ENCODE measurements at places on chromosomes 5 and 9. TPM values are rescaled to one million over a fixed set of nuclear protein-coding genes. Genes with fewer than 3 reads are reported as not detected.

Gene PCDHGC5
- total RNA-seq = 2.0 TPM

GRCh38 chr9:86470326-86470725, 116.1 kb upstream of the TUT7 start:
- no peak for DNase-seq

Gene DNAH5
- 3.0 TPM for total RNA-seq

Gene CNOT8
- total RNA-seq = 49.8 TPM

GRCh38 chr9:117120061-117120460, 294.8 kb downstream of the ASTN2 start:
- DNase-seq = peak; percentile 29

GRCh38 chr5:17157916-17158529, 59.4 kb upstream of the BASP1 start:
- DNase-seq = peak; percentile 83

DNA sequence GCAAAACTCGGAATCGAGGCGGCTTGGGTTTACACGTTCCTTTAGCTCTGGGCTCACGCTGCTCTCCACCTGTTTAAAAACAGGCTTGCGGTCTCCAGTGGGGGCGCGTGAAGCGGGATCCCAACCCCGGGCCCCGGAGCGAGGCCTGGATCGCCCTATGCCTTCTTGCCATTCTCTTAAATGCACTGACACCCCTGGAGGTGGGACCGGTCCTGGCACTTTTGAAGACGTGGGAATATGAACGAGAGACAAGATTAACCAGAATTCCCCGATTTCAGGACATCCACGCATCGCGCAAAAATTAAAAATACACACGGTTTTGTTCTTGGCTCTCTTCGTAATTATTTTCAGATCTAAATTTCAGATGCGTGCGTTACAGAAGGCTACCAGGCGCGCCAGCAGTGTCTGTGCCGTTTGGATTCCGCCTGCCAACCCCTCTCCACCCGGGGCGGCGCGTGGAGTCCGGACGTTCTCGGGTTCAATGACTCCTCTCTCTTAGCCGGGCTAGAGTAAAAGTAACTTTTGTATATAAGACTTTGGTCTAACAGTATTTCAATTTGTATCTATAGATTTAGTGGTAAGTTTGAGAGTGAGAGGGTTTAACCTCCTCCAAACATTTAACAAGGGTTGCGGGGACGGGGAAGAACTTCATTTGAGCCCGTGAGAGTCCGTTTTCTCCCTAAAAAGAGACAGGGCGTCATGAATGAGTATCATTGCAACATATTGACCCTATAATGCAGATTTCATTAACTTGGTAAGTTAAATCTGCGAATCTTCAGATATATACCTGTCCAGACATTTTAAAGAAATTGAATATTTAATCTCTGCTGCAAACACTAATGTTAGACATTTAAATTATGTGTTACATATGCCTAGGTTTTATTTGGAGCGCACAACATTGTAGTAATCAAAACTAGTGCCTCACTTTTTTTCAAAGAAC, 3.8 kb downstream of the FOXD1 start:
- DNase-seq = no peak

- no peak for DNase-seq
Measured at GRCh38 chr9:7500521-7500920, 299.1 kb downstream of the DMAC1 start.

DNA sequence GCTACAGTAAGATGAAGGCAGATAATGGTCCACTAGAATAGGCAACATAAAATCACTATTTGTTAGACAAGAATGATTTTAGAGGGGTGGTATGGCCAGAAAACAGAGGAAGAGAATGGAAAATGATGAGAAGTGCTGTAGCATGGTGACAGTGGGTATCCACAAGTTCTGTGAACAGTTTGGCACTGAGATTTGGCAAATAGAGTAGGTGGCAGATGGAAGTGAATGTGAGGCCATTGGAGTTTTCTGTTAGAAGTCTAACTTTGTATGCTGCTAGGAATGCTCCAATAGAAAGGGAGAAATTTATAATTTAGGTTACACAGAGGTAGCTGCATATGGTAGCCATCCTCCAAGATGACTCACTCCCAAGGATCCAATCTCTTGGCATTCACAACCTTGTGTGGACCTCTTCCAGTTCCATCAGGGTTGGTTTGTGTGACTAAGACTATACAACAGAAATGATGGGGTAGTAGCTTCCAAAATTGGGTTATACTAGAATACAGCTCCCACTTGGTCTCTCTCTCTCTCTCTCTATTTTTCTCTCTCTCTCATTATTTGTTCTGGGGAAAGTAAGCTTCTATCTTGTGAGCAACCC, 646.9 kb upstream of the ZNF608 start:
- peak; percentile 32 for DNase-seq

DNA sequence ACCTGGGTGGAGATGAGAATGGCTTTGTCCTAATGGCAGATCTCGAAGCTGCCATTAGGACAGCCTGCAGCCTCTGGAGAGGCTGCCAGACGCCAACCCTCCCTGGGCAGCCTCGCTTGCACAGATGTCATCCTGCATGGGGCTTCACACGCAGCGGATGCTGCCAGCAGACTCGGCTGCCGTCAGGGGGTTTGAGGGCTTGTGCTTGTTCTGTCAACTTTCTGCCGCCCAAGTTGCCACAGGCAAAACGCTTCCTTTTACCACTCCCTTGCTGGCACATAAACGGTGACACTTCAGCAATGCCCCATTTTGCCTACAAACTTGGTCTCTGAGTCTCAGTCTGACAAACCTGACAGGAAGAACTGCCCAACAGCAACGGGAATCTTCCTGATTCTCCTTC, 24.7 kb downstream of the DAP start:
- no peak for DNase-seq

DNA sequence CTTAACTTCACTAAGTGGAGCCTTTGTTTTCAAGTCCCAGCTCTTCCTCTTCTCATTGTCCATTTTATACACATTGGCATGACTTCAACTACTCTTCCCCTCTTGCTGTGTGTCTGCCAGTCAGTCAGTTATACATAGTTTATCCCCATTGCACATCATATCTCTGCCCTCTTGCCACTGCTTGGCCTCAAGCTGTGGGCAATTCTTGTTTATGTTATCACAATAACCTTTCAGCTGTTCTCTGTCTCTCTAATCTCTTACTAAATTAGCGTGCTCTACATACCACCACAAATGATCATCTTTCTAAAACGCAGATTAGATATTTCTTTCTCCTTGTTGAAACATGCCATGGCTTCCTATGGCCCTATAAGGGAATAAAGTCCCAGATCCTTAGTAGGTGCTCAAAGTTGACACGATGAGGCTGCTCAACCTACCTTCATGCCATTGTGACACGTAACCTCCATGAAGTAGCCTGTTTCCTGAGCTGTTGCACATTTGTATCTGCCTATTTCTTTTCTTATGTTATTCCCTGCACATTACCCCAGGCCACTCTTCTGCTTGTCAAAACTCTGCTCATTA, 239.3 kb downstream of the GAS1 start:
- DNase-seq = no peak

Gene SHOC1
- 0.02 TPM for total RNA-seq

GRCh38 chr5:155833287-155833686, 493.7 kb upstream of the SGCD start:
- DNase-seq = no peak

DNA sequence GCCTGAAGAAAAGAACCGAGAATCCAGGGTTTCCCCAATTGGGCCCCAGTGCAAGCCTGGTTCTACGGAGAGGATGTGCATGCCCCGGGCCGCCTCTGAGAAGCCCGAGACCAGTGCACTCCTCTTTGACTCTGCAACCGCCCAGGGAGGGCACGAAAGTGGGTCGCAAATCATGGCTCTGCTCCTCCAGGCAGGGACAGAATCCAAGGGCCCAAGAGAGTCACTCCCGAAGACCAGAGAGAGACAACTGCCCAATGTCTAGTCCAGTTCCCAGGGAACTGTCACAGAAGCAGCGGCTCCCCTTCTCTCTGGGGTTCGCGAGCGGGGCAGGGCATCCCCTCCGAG, 107.8 kb downstream of the PSD2 start:
- no peak for DNase-seq

DNA sequence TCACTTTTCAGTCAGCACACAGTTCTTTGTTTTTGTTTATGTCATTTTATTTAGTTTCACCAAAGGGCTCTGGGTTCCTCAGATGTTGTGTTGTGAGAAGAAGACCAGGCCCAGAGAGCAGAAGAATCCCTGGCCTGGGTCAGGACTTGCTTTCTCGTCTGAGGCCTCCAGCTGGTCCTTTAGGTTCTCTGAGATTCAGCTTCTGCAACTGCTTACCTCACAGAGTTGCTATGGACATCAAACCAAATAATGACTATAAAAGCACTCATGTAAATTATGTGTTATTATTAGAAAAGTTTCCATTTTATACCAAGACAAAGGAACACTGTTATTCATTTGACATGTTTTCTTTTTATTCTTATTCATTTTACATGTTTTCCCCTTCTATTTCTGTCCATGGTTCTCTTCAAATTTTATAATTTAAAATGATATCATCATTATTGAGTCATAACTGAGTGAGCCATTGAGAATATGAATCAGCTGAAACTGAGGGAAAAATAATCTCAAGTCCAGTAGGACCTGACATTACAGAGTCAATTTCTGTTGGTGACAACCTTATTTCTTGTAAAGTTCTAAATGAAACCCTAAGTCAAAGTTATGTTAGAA, 44.0 kb upstream of the GLRX start:
- DNase-seq = peak; percentile 58

DNA sequence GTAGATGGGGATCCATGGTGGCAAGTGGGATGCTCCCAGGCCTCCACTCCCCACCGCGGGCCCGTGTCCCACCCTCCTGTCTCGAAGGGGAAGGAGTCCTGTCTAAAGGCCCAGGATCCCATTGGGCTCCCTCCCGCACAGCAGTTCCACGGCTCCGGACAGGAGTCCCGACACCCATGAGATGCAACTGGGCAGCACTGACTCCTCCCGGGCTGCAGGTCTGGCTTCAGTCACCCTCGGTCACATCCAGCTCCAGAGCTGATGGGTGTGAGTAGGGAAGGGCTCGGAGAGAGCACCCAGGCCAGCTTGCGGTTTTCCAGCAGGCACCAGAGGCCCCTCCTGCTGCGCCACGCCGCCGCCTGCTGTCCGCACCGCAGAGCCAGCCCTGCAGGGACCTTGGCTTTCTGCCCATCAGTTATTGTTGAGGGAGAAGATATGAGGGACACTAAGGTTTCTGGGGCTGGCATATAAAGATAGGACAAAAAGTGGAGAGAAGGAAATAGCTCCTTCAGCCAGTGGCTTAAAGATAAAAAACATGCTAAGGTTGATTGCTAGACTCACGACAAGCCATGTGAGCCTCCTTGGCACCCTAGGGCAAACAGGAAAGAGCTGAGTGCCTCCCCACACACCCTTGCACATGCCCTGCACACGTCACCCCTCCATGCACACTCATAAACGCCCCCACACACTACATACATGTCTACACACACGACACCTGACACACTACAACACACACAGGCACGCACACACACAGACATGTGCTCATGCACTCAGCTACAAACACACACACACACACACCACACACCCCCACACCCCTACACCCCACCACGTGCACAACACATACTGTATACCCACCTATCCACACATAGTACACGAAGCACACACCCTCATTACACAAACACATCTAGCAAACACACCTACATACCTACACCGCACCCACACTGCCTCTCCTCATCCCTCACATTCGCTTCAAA, 79.0 kb downstream of the AK8 start:
- peak; percentile 30 for DNase-seq

Gene DPYSL3
- 88.2 TPM for total RNA-seq

DNA sequence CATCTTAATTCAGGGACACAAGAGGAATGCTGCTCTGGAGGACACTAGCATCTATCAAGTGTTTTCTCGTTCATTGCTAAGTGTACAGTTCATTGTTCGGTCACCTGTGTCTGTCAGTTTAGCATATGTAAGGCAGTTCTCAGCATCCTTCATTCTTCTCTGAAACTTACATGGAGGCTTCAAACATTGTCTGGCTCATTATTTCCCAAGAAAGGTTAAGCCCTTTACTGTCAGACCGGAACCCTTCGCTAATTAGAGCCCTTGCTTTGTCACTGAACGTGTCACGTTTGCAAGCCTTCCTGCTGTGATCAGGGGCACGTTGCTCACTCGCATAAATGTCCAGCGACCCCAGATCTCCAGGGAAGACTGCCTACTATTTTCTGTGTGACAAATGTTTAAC, 62.3 kb upstream of the RIOK2 start:
- DNase-seq = no peak
